Motor neuron (in vitro differentiated cells): ENCODE measurements at places on chromosomes 13 and 19. TPM values are rescaled to one million over a fixed set of nuclear protein-coding genes. Genes with fewer than 3 reads are reported as not detected.

GRCh38 chr13:112001571-112001970 lies 65.4 kb upstream of the SOX1 start:
- no peak for ATAC-seq

- ATAC-seq: no peak
These were observed 70.5 kb downstream of the ZNF568 start for GRCh38 chr19:36986601-36987000.

- peak; percentile 90 for ATAC-seq
These were observed at the start of gene TRPC4 for GRCh38 chr13:37869756-37870488. Gene TRPC4, minus strand, starts transcription at chr13:37869772. Its CDS starts 86,439 bp downstream, at chr13:37783333.

- no peak for ATAC-seq
These were observed 10.2 kb downstream of the CAPN12 start for GRCh38 chr19:38734176-38734425.

GRCh38 chr19:4174895-4175668 lies 7.3 kb downstream of the SIRT6 start:
- ATAC-seq: no peak

DNA sequence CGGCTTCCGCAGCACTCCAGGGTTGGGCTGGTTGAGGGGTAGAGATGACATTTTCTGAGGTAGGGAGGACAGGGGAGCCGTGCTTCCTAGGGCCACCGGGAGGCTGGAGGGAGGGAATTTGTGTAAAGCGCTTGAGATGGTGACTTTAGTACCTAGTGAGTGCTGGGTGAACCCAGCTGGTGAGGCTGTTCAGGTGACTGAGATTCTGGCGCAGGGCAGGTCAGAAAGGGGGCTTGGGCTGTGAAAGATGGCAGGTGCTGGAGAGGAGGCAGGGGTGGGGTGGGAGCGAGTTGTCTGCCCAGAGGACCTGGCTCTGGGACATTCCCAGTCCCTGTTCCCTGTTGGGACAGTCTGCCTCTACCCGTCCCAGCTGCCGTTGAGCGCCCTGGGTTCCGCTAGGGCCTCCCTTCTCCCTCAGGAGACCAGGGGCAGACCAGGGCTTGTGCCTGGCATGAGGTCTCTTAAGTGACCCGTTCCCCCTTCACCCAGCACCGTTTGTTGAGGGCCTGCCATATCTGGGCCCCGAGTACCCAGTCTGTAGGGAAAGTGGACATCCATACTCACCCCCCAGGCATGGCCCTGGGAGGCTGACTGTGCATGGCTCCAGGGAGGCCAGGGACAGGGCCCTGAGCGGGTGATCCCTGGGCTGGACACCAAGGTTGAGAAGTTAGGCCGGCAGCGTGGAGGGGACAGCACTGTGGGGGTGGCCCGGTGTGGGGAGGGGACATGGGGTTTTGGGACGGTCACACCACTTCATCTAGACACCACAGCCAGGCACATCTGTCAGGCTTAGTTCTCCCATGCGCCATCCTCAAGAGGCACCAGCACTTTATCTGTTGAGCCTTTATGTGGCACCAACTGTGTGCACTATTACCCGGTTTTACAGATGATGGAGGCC lies 5.0 kb downstream of the PTOV1 start:
- no peak for ATAC-seq

The ATP8A2 gene
- 10.3 and 11.1 TPM in 2 replicates for total RNA-seq

The LILRA1 gene
- total RNA-seq: 0.09 and 0.16 TPM in 2 replicates

The ACP7 gene
- total RNA-seq: 0.62 TPM in 1 of 2 replicates, not detected in the other

The MEIS3 gene
- 122 and 130 TPM in 2 replicates for total RNA-seq
